Activated T-helper 17 cell treated with anti-CD3 and anti-CD28 coated beads, Interleukin-2, amount 50 U/mL, for 72 hours (primary cell): ENCODE measurements at places on chromosomes 2 and 18.

GRCh38 chr2:55180374-55180773 is 51.7 kb downstream of the CLHC1 start:
- ATAC-seq, result no peak

DNA sequence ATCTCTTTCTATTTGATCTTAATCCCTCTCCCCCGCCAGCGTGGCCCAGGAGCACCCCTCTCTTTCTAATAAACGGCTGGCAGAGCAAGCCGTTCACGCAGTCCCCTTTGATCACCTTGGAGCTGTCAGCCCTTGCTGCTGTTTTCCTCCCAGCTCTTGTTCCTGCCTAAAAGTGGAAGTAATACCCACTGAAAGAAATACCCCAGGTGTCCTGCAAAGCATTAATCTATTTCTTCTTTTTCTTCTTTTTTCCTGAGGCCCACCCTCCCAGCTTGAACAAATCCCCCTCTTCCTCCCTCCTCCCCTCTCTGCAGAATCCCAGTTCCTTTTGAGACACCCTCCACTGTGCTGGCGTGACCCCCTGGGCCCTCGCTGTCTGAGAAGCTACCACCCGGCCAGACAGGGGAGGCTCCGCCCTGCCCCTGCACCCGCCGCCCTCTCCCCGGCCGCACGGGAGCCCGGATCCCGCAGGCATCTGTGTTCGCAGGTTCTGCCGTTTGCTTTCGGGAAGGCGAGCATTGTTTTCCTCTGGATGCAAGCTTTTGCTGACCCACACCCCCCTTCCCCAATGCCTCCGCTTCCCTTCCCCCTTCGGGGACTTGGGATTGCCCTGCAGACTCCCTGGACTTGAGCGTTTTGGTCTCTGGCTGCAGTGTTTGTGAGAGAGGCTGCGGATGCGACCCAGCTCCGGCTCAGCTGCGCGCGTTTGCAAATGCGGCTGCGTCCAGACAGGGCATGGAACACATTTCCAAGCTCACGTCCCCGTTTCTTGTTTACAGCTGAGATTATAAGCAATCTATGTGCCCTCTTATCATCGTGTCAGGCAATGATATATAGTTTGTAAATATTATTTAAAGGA is 631.5 kb downstream of the NYAP2 start:
- peak; percentile 52 for ATAC-seq

- no peak for ATAC-seq
These were observed 18.5 kb upstream of the NFE2L2 start for GRCh38 chr2:177282787-177283572.

DNA sequence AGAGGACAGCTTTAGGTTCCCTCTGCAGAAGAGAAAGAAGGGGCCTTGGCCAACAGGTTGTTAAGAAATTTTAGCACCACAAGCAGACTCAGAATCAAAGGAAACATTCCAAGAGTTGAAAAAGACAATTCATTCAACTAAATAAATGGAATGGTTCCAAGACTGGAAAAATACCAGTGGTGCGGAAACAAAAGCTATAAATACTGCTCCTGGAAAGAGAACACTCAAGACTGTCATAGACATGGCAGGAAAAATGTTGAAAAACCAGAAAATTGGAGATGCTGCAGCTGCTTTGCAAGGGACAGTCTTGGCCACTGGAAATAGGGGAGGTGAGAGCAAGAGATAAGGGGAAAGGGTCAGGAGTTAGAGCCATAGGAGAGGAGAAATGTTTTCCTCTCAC is 312.7 kb upstream of the CYRIA start:
- ATAC-seq, result no peak

GRCh38 chr2:229832510-229832898 is 89.3 kb downstream of the TRIP12 start:
- ATAC-seq, result peak; percentile 83

- no peak for ATAC-seq
These were observed 97.2 kb upstream of the TMEM18 start for GRCh38 chr2:774436-774835.

DNA sequence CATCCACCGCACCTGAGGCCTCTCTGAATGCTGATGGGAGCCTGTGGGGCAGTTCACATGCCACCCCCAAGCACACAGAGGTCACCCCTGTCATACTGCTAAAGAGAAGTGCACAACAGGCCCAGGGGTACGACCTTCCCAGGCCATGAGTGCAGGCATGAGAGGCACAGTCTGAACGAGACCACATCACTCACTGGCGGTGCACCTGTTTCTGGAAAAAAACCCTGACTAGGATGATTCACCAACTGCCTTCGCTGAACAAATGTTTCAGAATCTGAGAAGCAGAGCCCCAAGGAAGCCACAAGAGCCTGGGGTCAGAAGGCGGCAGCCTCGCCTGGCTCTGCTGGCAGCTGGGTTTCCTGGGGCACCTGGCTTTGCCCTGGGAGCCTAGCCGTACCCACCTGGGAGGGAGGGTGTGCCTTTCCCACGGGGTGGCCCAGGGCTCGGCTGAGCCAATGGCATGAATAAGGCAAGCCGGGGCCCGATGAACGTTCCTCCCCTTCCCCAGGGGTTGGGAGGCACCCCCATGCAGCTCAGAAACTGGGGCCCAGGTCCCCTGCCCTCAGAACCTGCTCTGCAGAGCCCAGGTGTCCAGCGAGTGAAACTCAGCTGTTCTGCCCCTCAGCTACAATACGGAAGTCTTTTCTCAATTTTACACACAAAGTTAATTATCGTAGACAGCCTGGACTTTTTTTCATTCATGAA is 73.8 kb downstream of the HDAC4 start:
- peak; percentile 95 for ATAC-seq

- ATAC-seq, result no peak
These were observed 9.0 kb upstream of the SLC35F6 start for GRCh38 chr2:26754972-26755670.

DNA sequence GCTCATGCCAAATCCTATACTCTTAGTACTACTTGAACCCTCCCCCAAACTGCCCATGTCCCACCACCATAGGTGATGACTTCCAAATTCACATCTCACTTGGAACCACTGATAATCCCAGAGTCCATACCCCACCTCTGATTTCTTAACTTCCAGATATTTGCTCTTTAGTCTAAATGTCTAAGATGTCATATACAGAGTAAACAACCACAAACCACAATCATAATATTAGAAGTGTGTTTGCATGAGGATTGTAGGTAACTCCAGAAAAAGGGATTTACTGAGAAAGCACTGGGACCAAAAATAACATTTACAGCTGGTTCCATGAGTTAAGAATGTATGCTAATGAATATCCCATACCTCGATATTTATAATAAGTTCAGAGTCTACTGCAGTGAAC is 146.2 kb downstream of the ZNF385B start:
- no peak for ATAC-seq

GRCh38 chr18:9206421-9206820 is 69.8 kb downstream of the ANKRD12 start:
- ATAC-seq, result no peak

GRCh38 chr2:67880291-67880761 is 182.5 kb downstream of the C1D start:
- no peak for ATAC-seq

- peak; percentile 83 for ATAC-seq
These were observed 286.0 kb downstream of the ZEB2 start for GRCh38 chr2:144233733-144234541.

DNA sequence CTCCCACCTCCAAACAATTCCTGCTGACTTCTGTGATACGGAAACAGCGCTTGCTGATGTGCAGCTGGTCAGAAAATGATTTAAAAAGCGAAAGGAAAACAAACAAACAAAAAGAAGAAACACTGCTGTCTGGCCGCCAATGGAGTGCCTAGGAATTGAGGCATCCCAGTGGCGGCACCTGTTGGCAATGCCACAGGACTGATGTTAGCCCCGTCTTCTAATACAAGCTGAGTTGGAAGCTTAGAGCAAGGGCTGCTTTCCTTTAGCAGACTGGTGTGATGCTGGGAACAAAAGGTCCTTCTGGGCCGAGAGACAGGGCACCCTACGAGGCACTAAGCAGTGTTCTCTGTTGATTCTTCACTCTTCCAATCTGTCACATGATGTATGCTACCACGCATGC is 163.6 kb upstream of the REV1 start:
- no peak for ATAC-seq

DNA sequence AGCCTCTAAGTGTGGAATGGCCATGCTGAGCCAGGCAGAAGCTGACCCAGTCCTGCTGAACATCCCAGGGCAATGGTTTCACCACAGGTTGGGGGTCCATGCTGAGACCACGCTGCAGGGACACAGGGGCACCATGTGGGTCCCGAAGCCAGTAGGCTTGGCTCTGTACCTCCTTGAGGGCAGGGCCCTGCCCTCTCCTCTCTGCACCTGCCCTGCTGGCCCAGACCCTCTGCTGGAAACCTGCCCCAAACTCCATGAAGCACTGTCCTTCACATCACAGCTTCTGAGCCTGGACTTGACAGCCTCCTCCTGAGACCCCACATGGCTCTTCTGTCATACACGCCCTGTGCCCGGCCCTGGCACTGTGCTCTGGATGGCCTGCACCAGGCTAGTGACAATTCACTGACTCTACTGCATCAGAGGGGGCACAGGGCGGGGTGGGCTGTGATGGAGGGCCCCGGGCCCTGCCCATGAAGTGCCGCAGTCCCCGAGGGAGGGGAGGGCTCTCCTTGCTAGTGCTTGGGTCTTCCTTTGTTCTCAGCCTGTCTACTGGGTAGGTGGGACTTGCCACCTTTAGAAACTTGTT is 24.7 kb downstream of the HS6ST1 start:
- no peak for ATAC-seq

DNA sequence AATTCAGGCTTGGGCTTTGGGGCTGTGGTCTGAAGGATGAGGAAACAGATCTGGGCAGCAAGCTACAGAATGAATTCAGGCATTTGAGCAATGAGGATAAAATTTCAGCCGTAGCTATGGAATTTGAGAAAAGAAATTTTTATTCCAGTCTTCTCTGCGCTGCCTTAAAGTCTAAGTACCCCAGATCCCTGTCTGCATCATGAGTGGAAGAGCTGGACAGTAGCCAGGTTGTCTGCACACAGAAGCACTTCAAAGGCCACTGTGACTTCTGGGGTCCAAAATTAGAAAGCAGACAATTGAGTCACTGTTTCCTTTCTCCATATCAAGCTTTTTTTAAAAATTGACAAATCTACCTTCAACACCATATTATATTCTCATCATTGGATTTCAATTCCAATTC is 787.6 kb upstream of the GCFC2 start:
- no peak for ATAC-seq

DNA sequence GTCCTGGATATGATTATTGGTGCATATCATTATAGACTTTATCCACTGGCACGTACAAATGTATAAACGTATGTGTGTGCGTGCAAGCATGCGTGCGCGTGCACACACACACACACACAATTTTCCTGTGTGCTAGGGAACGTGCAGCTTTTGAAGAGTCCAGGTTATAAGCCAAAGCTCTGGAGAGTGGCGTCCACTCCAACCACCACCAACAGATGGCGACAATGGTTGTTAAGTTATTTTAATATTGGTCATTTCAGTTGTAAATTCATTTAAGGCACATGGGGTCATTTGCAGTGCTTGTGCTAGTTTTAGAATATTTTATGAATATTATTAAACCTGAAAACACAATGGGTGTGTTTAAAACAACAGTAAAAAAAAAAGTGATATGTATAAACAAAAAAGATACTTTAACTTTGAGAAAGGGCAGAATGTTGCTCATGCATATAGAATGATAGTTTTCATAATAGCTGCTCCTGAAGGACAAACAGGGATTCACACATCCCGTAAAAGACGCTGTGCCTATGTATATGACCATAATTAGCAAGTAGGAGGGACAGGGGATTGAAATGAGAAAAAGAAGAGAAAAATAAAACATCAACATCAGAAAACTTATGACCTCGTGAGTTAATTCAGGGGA is 124.2 kb upstream of the ITGB6 start:
- ATAC-seq, result no peak

DNA sequence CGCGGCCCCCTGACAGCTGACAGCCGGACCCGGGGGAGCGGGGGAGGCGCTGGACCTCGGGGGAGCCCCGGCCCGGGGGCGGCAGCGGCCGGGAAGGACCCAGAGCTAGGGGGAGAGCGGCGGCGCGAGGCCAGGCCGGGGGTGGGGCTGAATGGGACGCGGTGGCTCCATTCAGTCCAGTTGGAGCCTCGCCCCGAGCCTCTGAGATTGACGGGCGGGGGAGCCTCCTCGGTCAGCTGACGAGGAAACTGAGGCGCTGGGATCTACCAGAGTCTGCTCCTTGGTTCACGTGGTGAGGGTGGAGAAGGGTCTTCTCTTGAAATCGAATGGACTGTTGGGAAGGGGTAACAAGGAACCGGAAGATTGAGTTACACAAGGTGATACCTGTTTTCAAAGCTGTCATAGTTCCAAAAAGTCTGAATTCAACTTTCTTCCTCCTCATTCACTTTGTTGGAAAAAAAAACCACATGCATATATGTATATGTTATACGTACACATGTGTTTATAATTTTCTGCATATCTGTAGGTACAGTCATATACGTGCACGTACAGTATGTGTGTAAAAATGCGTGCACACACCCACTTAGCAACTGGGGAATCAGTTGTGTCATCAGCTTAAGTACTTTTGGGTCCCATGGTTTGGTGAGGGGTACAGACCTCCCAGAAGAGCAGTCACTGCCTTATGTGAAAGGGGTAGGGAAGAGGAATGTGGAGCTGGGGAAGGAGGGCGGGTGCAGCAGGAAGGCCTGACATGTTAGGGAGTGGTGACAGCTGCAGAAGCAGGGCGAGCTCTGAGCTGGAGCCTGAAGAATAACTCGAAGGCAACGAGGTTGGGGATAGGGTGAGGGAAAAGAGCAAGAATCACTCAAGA is 628 bp downstream of the PPP1R7 start:
- ATAC-seq, result peak; percentile 10

DNA sequence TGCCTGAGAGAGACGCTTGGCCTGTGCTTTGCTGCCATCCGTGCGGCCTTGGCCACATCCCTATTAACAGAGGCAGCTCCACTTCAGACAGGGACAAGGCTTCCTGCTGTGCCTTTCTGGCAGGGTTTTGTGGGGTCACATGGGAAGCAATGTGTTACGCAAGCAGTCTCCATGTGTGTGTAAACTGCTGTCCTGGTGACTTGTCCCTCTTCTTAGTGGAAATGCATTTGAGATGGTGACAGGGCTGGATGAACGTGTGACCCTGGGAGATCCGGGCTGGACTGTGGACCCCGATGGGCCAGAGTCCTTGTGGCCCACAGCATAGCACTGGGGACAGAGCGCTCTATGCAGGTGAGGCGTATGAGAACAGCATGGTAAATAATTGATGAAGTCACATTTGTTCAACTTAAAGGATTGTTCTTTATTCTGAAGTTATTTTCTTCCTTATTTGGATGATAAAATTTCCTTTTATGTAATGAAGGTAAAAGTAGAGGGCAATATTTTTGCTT is 23.2 kb downstream of the ASB1 start:
- ATAC-seq, result no peak

DNA sequence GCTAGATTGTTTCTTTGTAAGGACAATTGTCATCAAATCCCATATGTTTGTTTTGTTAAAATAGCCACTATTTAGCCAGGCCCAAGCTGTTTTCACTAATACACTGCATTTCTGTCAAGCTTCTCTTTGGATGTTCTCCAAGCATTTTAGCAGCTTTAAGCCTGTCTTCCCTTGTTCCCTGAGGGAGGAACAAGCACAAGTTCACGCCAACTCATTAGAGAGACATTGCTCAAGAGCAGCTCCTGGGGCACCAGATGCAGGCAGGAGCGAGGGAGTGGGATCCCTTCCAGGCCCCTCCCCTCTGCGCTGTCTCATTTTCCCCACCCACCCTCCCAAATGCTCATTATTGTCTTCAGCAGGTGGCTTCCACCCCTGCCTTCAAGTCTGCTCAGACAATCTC is 32.6 kb upstream of the PPP3R1 start:
- no peak for ATAC-seq

GRCh38 chr2:172685467-172685866 is 50.2 kb upstream of the RAPGEF4 start:
- no peak for ATAC-seq

- peak; percentile 42 for ATAC-seq
These were observed 56.8 kb downstream of the SLC4A10 start for GRCh38 chr2:161681046-161681445.

GRCh38 chr2:214737188-214737587 is 72.3 kb downstream of the BARD1 start:
- peak; percentile 91 for ATAC-seq
